Sigmoid colon (tissue), 7 donors: ENCODE measurements at places on chromosomes 7 and 10.

DNA sequence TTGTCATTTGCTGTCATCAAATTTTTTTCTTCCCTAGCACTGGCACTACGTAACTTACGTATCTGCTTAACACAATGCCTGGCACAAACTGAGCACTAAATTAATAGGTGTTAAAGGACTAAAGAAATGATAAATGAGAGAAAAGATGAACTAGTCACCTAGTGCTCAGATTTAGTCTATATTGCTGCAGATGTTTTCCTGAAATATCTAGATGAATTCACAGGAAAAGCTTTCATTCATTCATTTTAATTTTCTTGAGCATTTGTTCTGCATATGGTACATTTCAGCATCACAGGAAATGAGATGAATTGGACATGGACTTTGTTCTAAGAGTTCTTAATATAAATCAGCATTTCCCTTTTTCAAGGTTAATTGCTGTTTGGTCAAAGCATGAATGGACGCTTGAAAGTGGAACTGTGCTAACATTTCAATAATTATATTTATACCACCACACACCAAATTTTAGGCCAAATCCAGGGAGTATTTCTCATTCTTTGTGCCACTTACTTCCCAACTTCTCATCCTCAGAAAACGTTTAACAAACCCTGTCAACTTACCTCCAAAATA is 163.2 kb upstream of the MDFIC start:
- DNase-seq, result no peak

DNA sequence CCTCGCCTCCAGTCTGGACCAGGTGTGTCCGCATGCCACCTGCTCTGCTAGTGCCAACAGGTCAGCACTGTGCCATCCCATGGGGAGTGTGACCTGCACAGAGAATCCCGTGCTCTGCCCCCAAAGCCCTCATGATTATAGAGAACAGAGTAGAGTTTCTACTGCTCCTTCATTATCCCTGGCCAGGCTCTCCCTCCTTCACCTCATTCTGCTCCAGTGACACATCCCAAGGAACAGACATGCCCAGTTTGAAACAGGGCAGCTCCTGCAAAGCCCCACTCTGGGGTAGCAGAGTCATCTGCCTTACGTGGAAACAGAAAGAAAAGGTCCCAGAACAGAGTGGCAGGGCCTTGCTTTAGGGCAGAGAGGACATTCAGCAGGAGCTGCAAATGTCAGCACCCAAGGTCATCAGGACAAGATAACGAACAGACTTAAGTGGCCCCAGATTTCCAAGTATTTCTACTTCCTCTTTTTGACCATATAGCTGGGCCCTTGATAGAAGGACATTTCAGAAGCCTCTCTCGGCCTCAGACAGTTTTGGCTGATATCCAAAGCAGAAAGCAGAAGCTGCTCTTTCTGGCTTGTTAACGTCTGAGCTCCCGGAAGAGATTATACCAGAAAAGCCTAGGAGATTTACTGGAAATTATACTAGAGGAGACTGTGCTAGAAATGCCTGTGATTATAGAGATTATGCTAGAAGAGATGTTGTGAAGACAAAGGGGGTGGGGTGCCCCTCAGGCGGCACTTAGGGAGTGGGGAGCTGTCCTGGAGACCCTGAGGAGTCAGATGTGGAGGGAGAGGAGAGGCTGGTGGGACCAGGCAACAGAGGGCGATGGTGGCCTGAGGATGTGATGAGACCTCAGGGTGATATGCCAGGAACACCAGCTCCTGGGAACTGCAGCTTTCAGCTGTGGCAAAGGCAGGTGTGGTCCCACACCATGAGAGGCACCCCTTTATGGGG is 12.6 kb downstream of the TMEM176B start:
- no peak for DNase-seq

DNA sequence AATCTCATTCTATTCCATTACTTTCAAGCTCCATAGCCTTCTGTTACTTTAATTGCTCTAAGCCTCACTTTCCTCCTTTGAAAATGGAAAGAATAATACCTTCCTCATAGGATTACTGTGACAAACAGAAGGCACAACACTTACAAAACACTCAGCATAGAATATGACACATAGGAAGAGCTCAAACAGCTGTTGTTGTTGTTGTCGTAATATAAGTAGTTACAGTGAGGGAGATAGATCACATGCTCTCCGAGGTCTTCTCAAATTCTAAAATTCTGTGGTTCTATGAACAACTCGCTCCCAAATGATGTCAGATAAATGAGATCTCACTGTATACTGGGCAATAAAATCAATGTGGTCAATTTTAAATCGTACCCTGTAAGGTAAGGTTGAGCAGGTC is 1049.3 kb upstream of the C7orf33 start:
- DNase-seq, result no peak

- no peak for DNase-seq
Observed at GRCh38 chr10:36608251-36608650, 517.1 kb upstream of the ANKRD30A start.

DNA sequence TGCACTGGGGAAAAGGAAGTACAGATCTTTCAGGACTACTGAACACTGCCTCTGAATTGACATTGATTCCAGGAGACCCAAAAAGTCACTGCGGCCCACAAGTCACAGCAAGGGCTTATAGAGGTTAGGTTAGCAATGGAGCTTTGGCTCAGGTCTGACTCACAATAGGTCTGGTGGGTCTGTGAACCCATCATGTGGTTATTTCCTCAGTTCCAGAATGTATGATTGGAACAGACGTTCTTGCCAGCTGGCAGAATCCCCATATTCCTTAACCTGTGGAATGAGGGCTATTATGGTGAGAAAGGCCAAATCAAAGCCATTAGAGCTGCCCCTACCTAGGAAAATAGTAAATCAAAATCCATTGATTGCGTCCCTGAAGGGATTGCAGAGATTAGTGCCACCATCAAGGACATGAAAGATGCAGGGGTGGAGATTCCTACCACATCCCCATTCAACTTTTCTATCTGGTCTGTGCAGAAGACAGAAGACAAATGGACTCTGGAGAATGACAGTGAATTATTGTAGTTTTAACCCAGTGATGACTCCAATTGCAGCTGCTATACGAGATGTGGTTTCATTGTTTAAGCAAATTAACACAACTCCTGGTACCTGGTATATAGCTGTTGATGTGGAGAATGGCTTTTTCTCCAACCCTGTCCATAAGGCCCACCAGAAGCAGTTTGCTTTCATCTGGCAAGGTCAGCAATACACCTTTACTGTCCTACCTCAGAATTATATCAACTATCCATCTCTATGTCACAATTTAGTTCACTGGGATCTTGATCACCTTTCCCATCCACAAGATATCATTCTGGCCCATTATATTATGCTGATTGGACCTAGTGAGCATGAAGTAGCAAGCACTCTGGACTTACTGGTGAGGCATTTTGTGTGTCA is 44.5 kb upstream of the PIK3CG start:
- DNase-seq, result no peak

GRCh38 chr7:12965767-12966166 is 278.3 kb downstream of the ARL4A start:
- DNase-seq, result no peak

GRCh38 chr10:4181081-4181480 is 396.1 kb upstream of the KLF6 start:
- no peak for DNase-seq

- peak; percentile 88 for DNase-seq
Observed at GRCh38 chr10:102229810-102230263, 3.7 kb downstream of the ELOVL3 start.

GRCh38 chr7:75054744-75055143 is 18.9 kb downstream of the RCC1L start:
- DNase-seq, result peak; percentile 76

DNA sequence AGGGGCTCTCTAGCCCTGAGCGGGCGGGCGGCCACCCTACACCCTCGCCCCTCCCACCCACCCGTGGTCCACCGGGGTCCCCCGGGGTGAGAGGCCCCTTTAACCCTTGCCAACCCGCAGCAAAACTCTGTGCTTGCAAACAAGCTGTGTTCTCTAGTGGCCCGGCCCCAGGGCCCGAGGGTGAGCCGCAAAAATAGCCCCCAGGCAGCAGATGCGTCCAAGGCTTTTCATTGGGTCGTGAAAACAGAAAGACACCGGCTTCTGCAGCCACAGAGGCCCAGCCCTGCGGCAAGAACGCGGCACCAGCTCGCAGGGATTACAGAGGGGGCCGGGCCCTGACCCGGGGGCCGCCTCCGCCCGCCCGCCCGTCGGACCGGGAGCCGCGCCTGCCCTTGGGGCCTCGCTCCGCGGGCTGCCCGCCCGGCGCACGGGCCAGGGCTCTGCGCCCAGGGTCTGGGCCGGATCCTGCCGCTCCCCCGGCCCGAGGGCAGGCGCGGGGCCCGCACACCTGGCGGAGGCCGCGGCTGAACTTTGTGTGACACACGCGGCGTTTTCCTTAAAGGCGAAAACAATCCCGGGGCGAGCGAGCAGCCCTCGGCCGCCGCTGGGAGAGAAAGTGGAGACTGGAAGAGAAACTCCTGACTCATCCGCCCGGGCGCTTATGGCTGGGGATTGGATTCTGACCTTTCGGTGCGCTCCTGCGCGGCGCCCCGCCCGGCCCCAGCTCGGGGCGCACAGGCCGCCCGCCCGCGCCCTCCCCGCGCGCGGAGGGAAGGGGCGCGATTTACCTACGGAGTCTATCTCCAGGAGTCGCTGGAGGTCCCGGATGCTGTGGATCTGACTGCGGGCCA is 2.8 kb downstream of the PDGFA start:
- DNase-seq, result no peak

- DNase-seq, result no peak
Observed at GRCh38 chr7:105219771-105220160, 169.0 kb downstream of the SRPK2 start.

DNA sequence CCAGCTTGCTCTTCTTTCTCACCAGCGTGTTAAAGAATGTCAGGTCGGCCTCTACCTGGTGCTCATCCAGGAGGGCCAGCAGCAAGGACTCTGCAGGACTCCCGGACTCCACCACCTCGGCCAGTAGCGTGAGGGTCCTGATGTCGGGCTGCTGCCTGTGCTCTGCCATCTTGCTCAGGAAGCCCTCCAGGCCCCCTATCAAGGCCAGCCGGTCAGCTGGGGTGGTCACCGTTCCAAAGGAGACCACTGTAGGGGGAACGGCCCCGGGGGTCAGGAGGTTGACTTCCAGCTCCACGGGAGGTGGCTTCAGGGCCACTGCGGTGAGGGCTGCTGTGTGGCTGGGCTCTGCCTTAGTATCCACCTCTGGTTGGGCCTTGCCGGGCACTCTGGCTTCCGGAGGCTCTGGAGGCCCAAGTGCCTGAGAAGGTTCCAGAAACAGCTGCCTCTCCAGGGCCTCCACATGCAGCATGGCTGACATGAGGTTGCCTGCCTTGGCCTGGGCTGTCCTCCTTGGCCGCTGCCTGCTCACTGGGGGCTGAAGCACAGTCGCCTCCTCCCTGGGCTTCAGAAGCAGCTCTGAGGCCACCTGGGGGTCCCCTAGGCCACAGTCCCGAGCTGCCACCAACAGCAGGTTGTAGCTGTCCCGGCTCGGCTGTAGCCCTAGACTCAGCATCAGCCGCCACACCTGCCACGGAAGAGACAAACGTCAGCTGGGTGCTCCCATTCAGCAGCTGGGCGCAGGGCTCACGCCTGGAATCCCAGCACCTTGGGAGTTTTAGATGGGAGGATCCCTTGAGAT is 13.5 kb downstream of the PTCD1 start:
- DNase-seq, result no peak

DNA sequence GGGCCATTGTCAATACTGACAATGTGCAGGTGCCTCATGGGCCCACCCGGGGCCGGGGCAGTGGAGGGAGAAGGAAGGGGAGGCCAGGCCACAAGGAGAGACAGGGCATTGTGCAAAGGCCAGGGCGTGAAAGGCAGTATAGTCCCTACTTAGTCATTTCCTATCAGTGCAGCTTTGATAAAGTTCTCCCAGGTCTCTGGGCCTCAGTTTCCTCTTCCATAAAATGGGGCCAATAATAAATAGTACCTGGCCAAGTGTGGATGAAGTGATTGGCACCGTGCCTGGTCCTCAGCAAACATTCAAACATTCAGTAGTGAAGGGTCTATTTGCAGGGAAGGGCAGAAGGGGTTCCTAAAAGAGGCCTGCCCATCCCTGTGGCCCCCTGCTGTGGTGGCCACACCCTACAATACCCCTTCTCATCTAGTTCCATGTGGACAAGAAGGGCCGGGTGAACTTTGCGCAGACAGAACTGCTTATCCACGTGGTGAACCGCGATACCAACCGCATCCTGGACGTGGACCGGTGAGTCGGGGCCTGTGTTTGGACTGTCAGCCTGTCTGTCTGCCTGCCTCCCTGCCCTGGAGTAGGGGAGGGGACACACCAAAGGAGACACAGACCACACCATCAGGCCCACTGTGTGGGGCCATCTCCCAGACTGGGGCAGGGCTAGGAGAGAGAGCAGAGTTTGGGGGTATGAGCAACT is 36.9 kb upstream of the VSIR start:
- no peak for DNase-seq

- peak; percentile 57 for DNase-seq
Observed at GRCh38 chr10:361203-362081, 226.2 kb downstream of the ZMYND11 start.

- no peak for DNase-seq
Observed at GRCh38 chr10:28807760-28808613, 130.7 kb downstream of the BAMBI start.

DNA sequence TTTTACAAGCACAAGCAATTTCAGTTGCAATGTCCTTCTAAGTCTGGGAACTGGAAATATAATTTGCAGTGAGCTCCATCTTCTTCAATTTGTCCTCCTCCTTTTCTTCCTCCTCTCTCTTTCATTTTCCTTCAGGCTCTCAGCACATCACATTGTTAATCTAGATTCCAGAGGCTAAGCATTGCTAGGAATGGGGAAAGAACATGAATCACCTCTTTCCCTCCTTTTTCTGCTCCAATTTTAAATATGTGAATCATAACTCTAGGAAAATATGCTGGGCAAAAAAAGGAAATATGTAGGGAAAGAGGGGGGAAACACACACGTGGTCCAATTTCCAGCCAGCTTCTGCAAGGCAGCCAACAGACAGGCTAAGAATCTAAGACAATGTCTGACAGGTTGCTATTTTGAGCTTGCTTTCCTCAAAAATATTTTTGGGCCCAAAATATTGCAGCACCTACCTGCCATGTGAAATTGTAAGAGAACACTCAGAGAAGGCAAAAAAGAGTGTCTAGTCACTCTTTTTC is 72.7 kb upstream of the NUPR2 start:
- no peak for DNase-seq

GRCh38 chr10:131063311-131063710 is 248.2 kb downstream of the TCERG1L start:
- DNase-seq, result no peak

DNA sequence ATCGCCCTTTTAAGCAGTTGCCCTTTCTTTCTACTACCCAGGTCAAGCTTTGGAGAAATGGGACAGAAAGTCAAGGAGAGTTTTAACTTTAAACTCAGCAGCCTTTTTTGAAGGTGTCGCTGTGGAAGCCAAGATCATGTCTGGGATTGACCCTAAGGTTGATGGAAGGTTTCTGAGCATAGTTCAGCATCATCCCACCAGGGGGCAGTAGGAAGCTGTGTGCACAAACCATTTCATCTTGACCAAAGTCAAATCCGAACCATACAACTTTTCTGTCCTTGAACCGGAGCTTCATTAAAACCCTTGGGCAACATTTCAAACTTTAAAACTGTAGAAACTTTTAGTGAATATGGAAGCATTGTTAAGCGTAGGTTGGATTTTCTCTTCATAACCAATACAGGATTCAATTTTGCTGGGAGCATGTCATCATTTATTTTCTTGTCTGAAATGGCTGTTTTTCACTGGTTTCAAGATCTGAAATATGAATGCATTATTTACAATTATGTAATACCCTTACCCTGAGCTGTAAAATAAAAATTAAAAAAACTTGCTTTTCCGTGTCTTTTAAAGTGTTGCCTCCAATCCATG is 214.4 kb upstream of the KIAA1217 start:
- no peak for DNase-seq
